Activated CD4-positive, CD25-positive, alpha-beta regulatory T cell treated with anti-CD3 and anti-CD28 coated beads, Interleukin-2, amount 50 U/mL, for 16 hours (primary cell): ENCODE measurements at places on chromosomes 1 and 21.

GRCh38 chr1:32759997-32760623, 57.0 kb downstream of the YARS1 start:
- DNase-seq, result no peak

DNA sequence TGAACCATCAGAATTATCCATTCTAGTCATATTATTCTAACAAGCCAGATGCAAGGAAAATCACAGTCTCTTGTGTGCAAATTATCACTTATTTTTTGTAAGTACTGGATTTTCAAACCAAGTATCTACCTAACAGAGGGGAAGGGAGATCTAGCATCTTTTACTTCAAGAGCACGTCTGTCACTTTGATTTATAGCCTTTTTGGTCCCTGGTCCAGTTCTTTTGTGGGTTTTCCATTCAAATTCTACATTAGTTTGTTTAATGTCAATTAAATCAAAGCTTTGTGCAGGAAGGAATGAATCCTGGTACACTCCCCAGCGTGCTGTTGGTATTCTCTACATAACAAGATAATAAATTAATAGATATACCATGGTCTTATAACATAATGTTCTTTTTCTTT, 43.6 kb downstream of the ERG start:
- no peak for DNase-seq

GRCh38 chr1:102628109-102628613, 480.2 kb downstream of the COL11A1 start:
- no peak for DNase-seq

GRCh38 chr21:39472786-39473185, 21.0 kb downstream of the SH3BGR start:
- DNase-seq, result no peak

DNA sequence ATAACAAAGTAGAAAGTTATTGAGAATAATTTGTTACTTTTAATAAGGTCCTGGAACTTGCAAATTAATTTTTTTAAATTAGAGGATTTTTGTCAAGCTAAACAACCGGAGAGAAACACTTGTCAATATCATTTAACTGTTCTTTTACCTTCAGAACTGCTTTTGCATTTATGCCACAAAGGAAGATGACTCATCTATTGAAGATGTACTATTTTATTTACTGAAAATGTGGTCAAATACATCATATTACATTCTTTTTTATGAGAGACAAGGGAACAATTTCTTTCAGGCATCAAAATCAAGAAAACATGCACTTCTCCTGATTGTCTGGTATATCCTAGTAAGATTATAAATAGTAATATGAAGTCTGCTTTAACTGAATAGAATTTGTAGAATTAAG, 558.2 kb upstream of the PRMT6 start:
- DNase-seq, result no peak

DNA sequence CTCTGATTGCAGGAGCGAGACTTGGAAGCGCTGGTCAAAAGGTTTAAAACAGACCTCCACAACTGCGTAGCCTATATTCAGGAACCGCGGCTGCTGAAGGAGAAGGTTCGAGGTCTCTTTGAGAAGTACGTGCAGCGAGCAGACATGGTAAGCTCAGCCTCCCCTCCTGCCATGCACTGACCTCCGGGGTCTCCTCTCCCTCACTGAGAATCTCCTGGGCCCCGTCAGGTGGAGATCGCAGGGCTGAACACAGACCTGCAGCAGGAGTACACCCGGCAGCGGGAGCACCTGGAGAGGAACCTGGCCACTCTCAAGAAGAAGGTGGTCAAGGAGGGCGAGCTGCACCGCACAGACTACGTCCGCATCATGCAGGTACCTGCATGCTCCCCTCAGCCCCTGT, 35.5 kb upstream of the TMEM125 start:
- DNase-seq, result no peak

DNA sequence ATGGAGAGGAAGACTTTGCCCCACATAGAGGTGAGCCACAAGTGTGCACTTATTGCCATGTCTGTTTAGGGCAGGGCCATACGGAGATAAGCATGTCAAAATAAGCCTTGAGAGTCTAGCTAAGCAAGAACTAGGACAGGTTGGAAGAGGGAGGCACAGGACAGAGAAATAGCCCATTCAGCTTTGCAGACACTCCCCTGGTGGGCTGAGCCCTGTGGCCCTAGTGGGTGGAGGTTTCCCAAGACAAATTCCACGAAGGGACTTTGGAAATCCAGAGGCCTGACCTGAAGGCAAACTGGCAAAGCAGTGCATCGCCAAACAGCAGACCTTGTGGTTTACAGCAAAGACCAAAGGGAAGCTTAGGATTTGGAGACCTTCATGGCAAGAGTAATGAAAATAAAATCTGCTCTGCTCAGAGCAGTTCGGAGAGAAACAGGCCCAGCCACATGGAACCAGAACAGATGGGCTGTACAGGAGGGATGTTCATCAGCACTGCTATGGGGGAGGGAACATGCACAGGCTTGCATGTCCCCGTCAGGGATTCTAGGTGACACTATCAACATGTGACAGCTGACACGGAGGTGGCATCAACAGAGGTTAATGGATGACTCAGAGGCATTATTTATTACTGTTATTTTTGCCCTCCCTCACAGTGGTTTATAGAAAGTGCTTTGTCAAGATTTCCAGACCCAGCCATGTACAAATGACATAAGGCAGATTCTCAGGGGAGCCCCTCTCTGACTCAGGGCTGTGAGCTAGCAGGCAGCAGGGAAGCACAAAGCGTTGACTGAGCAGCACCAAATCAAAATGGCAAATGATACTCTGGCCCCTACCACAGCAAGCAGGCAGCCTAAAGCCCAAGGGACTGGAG, 90.1 kb upstream of the IRF2BP2 start:
- DNase-seq, result no peak

DNA sequence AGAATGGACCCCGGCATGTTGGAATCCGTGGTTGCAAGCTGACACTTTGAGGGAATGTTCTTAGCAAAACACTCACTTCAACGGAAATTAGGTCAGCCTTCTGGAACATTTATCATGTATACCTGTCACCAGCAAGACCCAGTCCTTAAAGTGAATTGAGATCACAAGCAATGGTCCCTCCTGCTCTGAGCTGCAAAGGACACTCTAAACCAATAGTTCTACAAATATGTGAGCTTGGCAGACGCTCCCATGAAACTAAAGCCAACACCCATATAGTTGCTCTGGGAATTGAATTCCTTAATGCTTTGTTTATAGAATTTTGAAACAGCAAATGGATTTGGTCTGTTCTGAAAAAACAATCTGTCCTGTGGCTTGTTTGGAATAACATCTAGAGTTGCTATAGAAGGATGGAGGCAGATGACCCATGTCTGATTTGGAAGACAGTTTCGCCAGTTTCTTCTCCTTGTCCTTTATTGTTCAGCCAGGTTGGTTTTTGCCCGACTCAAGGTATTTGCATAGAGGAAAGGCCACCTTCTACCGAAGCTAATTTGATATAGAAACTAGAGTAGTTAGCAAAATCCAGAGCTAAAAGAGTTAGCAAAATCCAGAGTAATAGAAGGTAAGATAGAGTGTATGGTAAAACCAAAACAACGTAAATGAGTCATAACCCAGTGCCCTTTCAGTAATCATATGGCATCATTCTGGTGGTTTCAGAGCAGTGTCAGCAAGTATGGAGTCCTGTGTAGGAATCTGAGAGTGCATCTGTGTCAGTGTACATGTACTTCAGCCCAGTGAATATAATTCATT, 236.2 kb downstream of the NFIA start:
- DNase-seq, result no peak

DNA sequence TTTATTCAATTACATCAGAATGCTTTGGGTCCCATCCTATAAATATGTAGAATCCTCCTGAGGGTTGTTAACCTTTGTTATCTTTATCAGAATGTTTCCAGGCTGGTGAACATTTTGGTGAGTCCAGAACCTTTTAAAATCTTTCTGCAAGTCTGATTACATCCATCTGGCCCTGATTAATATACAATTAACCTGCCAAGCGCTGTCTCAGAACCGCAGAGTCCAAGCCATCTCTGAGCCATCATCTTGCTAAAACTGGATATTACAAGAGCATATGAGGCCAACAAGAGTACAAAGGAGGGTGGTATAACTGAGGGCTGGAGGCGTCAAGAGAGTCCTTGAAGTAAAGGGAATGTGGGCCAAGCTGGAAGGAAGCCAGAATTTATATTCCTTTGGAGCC, 88.6 kb upstream of the ZC3H11B start:
- no peak for DNase-seq

DNA sequence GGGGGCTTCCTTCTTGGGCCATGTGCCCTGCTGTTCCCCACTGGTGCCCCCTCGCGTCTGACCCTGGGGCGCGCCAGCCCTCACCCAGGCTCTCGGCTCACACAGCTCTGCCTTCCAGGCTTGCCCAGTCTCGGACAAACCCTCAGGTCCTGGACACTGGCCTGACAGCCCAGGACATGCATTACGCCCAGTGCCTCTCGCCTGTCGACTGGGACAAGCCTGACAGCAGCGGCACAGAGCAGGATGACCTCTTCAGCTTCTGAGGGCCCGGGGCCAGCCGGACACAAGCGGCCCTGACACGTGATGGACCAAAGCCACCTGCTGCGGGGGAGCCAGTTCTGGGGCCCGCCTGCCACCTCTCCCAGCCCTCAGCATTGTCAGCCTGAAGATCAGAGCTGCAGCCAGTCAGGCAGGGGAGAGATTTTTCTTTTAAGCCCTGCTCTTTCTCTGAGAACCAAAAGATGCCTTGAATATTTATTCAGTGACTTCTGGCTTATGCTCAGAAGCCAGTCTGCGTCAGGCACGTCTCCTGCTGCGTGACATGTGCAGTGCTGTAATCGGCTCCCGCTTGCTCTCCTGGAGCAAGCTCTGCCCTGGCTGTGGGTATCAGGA, 23.4 kb downstream of the LDLRAP1 start:
- no peak for DNase-seq

GRCh38 chr1:248755517-248755916, at the start of gene LYPD8:
LYPD8 (minus strand) TSS chr1:248755759; CDS start chr1:248751081, 4,678 bp downstream.
- DNase-seq, result no peak

- DNase-seq, result no peak
Observed at GRCh38 chr1:223887747-223888418, 42.1 kb upstream of the TP53BP2 start.

DNA sequence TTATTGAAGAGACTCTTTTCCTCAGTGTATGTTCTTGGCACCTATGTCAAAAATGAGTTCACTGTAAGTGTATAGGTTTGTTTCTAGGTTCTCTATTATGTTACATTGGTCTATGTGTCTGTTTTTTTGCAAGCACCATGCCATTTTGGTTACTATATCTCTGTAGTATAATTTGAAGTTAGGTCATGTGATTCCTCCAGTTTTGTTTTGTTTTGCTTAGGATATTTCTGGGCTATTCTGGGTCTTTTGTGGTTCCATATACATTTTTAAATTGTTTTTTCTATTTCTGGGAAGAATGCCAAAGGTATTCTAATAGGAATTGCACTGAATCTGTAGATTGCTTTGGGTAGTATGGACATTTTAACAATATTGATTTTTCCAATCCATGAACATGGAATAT, 13.2 kb downstream of the TMED5 start:
- no peak for DNase-seq

DNA sequence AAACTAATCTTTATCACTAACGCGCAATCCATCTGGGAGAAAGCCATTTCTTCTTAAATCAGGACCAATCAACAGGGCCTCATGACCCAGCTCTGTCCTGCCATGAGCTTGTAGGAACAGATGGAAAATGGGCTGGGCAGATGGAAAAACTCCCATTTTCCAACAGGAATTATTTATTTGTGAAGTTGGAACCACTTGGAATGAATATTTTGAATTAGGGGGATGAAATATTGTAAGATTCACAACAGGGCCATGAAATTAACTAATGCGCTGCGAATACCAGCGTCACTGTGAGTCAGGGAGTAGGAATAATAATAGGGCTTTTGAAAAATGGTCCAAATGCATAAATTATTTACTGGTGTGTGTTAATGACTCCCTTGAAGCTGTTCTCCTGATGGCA, 53.1 kb upstream of the CYP2J2 start:
- DNase-seq, result no peak

- DNase-seq, result no peak
Observed at GRCh38 chr1:117541003-117541402, 64.8 kb upstream of the TENT5C start.

DNA sequence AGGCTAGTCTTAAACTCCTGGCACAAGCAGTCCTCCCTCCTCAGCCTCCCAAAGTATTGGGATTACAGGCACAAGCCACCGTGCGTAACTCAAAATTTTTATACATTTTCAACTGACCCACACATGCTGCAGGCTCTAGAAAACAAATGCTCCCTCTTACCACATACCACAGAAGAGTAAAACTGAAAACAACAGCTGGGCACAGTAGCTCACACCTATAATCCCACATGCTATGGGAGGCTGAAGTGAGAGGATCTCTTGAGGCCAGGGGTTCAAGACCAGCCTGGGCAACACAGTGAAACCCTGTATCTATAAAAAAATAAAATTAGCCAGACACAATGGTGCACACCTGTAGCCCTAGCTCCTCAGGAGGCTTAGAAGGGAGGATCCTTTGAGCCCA, 56.7 kb downstream of the AKT3 start:
- DNase-seq, result no peak

DNA sequence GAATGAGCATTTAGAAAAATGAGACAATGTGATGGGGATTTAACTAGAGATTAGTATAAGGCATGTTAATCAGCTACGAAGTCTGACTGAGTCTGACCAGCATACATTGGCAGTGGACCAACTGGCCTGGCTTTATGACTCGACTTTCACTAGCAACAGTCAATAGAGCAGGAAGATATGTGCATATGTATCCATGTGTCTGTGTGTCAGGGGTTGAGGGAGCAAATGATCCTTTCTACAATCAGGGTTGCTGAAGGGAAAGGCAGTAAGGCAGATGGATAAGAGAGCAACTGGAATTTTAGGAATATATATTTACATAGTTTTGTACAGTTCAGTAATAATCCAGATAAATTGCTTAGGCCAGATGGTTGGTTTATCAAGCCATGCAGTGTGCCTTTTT, 645.6 kb downstream of the PLA2G4A start:
- DNase-seq, result no peak

GRCh38 chr1:53918343-53918742, 24.4 kb downstream of the DIO1 start:
- no peak for DNase-seq

- no peak for DNase-seq
Observed at GRCh38 chr1:209733409-209734192, 22.3 kb upstream of the TRAF3IP3 start.

GRCh38 chr1:3312898-3313575, 141.4 kb upstream of the ARHGEF16 start:
- no peak for DNase-seq

- peak; percentile 60 for DNase-seq
Observed at GRCh38 chr1:151130987-151131586, 15.3 kb downstream of the SEMA6C start.

GRCh38 chr1:247448107-247448791, 9.7 kb downstream of the OR2B11 start:
- DNase-seq, result no peak
